NCI-H1092 (cell line): ENCODE measurements at places on chromosomes 11 and 22.

DNA sequence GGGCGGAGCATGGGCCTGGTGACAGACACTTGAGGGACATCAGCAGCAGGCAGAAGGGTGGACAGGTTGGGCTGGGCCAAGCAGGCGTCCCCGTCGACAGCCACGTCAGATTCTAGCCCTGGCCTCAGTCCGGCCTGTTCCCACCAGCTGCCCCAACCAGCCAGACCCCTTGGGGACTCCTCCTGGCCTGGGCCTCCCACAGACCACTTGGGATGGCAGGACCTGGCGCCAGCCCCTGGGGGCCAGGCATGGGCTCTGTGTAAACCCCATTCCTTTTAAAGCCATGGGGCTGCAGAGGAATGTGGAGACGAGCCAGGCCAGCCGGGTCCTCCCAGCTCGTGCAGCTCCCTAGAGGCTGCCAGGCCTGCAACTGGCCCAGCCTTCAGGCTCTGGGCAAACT, 4.7 kb upstream of the SUSD2 start:
- DNase-seq: no peak

GRCh38 chr11:11848891-11849746, 7.3 kb downstream of the USP47 start:
- DNase-seq: peak; percentile 6

DNA sequence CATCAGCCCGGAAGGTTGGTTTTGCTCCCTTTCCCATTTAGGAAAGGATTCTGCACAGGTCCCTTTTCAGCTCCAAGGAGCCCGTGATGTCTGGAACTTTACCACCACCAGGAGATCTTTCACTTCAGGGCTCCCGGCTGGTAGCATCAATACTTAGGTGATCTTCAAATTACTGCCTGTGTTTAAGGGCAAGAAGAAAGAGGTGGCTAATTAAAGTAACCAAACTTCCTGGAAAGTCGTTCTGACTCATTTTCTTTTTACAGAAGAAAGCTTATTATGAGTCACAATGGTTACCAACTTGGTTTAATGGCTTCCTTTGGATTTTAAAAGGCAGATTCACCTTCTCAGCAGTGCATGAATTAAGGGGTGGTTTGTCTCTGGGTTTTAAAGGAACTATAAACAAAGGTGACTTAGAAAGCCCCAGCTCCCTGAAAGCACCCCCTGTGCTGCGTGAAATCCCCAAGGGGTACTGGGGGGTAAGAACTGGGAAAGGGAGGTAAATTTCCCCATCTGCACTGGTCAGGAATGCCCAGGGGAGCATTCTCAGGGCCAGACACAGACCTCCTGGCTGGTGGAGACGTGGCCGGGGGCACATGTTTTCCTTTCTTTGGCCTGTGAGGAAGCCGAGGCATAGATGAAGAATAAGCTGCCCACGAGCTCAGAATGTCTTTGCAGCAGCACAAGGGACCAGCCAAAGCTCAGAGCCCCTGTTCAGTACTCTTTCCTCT, 8.8 kb downstream of the POU2F3 start:
- DNase-seq: no peak

- DNase-seq: no peak
Observed at GRCh38 chr11:96155627-96156378, 187.2 kb downstream of the MAML2 start.

DNA sequence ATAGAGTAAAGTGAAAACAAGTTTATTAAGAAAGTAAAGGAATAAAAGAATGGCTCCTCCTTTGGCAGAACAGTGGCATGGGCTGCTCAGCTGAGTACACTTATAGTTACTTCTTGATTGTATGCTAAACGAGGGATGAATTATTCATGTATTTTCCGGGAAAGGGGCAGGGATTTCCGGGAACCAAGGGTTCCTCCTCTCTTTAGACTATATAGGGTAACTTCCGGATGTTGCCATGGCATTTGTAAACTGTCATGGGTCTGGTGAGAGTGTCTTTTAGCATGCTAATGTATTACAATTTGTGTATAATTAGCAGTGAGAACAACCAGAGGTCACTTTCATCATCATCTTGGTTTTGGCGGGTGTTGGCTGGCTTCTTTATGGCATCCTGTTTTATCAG, 23.5 kb upstream of the SPTY2D1 start:
- DNase-seq: no peak

GRCh38 chr11:102850973-102851745, 7.8 kb upstream of the MMP3 start:
- DNase-seq: no peak

GRCh38 chr11:66559142-66559865, 9.1 kb downstream of the CTSF start:
- DNase-seq: no peak

GRCh38 chr11:122028545-122028944, 87.5 kb downstream of the BLID start:
- DNase-seq: no peak

DNA sequence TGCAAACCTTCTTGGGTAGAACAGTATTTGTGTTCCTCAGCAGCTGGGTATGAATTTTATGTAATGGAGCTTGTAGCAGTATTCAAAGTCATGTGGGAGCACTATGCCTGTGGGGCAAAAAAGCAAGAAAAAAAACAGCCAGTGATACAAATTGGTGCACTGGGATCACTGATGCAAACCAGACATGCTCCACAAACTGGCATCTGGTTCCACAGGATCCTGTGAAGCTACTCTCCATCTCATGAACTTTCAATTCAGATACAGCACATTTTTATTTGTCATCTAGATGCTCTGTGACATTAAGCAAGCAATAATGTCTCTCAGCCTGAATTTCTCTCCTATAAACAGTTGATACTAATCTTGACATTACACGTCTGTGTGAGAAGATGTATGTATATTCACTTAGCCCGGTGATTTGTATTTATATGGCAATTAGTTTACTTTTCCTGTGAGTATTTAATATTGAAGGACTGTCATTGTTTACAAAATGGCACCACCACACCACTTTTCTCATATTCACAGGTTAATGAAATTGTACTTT, 208.5 kb upstream of the GRIA4 start:
- DNase-seq: no peak

- DNase-seq: no peak
Observed at GRCh38 chr11:64654958-64655541, 64.0 kb downstream of the SLC22A12 start.

DNA sequence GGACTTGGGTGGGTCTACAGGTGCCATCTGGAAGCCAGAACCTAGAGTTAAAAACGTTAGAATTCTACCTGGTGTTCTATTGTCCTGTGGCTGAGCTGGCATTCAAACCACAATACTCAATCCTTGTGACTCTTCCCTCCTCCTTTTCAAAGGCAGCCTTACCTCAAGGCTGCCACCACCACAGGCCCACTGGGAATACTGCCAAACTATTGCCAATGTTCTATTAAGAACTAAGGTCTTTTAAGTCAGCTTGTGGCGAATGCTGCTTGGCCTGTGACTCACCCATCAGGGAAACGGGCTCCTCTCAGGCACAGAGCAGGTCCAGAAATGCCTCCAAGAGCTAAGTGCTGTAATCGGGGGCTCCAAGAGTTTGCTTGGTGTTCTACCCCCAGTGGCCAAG, 1008.4 kb downstream of the JRKL start:
- DNase-seq: no peak

DNA sequence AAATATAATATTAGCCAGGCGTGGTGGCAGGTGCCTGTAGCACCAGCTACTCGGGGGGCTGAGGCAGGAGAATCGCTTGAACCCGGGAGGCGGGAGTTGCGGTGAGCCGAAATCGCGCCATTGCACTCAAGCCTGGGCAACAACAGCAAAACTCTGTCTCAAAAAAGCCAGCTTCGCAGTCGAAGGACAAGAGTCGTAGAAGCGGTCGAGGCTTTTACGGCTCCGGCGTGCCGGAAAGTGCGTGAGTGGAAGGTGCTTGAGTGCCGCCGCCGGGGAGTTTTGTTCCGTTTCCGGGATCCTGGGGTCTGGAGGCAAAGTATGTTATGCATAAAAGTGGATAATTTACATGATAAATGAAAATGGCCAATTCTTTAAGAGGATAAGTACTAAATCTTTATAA, 43.6 kb downstream of the SYN3 start:
- DNase-seq: no peak

DNA sequence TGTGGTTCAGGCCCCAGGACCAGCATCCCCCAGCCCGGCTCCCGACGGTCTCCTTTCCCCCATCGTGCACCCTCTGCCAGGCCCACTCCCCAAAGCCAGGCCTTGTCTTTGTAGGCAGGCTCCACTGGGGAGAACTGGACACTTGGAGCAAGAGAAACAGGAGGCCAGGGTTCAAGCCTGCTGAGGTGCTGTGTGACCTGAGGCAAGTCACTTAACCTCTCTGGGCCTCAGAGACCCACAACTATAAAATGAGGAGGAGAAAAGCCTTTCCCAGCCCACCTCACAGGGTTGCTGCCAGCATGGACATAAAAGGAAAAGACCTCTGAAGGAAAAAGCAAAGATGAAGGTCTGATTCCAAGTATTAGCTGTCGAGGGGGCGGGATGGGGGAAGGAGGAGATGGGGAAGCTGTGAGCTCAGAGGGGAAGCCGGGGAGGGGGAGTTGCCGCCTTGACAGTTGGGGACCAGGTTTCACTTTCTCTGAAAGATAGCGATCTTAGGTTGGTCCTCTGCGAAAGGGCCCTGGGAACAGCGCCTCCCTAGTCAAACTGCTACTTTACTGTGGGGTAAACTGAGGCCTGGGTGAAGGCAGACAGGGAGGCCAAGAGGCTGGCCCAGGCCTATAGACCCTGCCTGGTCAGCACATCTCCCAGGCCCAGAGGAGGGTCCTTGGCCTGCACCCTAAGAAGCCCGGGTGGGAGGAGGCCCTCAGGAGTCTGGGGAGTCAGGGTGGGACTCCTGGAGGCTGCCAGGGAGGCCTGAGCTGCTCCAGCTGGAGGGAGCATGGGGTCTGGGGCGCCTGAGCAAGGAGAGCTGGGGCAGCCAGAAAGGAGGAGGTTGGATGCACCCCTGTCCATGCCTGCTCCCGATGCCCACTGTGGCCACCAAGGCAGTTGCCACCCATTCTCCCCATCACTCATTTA, 991 bp upstream of the OSM start:
- no peak for DNase-seq

DNA sequence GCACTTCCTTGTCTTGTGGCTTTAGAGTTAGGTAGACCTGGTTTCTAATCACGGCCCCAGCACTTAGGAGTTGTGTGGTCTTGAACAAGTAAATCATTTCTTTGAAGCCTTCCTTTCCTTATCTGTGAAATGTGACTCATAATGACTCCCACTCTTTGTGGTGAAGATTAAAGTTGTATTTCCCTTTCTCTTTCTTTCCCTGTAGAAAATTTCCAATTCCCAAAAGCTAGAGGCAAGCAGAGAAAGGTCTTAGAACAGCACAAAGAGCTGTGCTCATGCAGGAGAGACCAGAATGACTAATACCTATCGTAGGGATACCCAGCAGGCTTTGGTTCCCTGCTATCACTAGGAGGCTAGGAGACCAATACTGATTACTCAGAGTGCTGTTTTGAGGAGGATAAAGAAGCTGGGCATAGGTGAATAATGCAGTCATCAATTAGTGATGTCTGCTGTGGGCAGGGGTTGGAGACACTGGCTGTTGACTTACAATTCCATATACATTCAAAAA, 270.7 kb upstream of the SYN3 start:
- no peak for DNase-seq

- no peak for DNase-seq
Observed at GRCh38 chr11:78419327-78419726, 1.7 kb upstream of the GAB2 start.

- DNase-seq: no peak
Observed at GRCh38 chr11:128796270-128796669, 70.8 kb downstream of the KCNJ1 start.

DNA sequence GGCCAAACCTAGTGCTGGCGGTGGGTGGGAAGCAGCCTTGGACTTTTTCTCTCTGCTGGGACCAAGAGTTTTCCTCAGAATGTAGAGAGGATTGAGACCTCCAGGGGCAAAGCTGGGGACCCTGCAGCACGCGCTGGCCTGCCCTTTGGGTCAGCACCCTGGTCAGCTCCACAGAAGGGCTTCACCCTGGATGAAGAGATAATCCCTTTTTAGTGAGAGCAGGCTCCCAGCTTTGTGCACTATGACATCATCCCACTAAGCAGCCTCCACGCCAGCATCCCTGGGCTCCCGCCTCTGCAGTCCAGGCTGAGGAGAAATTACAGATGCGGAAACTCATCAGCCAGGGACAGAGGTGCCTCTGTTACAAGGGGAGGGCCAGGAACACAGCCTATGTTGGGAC, 23.5 kb downstream of the DRICH1 start:
- DNase-seq: no peak

GRCh38 chr22:42920101-42920820, 63.2 kb upstream of the ARFGAP3 start:
- DNase-seq: no peak

- no peak for DNase-seq
Observed at GRCh38 chr11:66891851-66892660, 35.2 kb downstream of the LRFN4 start.

DNA sequence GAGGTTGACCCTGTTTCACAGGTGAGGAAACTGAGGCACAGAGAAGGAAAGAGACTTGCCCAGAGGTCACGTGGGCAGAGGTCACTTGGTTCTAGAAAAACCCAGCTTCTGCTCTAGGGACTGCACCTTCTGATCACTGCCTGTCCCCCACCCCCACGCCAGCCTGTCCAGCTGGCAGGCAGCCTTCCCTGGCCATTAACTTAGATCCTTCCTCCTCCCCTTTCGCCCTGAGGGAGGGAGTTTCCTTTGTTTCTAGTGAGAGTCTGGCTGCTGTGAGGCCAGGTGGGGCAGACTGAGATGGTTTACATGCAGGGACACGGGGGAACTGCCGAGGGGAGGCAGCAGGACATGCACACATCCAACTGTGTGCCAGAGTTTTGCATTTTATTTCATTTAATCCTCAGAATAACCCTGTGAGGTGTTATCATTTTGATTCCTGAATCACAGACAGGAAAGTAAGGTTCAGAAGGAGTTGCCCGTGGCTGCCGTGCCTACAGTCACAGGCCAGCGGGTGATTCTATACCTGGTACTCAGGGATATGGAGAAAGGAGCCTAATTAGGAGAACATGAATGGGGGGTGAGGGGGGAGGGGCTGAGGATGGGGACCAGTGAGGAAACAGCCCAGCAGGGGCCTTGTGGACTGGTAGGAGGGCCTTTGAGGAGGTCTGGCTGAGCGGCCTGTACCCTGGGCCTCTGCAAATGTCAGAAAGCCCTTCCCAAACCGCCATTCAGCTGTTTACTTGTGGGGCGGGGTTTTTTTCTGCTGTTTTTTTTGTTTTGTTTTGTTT, 3.4 kb downstream of the FAM83F start:
- DNase-seq: peak; percentile 92

GRCh38 chr11:65181569-65182257, at the start of gene CAPN1:
TSS of gene CAPN1 (plus strand) at chr11:65181928. CDS start at chr11:65182702, 774 bp downstream.
- peak; percentile 23 for DNase-seq

- no peak for DNase-seq
Observed at GRCh38 chr22:29715240-29715639, 4.6 kb upstream of the CABP7 start.

GRCh38 chr22:44523981-44524759, 26.1 kb upstream of the RTL6 start:
- no peak for DNase-seq
